ENCODE measurements at places on chromosomes 1 and 21. TPM values are rescaled to one million over a fixed set of nuclear protein-coding genes. Genes with fewer than 3 reads are reported as not detected.

Gene GIPC2
- 0.14 TPM for total RNA-seq

Gene NOTCH2
- total RNA-seq: 136 TPM

Gene CLDN8
- total RNA-seq: not detected

Gene TIE1
- total RNA-seq: 0.14 TPM

Gene CR1
- not detected for total RNA-seq

Gene C4BPB
- 0.14 TPM for total RNA-seq

Gene ICOSLG
- 0.65 TPM for total RNA-seq

Gene PDXK
- total RNA-seq: 230 TPM

Gene PWP2
- total RNA-seq: 1.4 TPM

Gene IL19
- not detected for total RNA-seq

Gene TSPEAR
- not detected for total RNA-seq

Gene EVA1C
- total RNA-seq: 6.8 TPM

Gene CRABP2
- total RNA-seq: 17.5 TPM

Gene CRNN
- total RNA-seq: not detected

Gene HHAT
- 3.3 TPM for total RNA-seq

Gene SELENBP1
- 75.7 TPM for total RNA-seq

Gene CD46
- 206 TPM for total RNA-seq

Gene PSMB4
- total RNA-seq: 520 TPM

Gene RGSL1
- total RNA-seq: not detected

Gene ST6GALNAC5
- total RNA-seq: 1.1 TPM

Gene AADACL4
- 0.83 TPM for total RNA-seq

Gene C1orf94
- total RNA-seq: not detected

Gene RAD54L
- total RNA-seq: 0.43 TPM

Gene DEPDC1
- total RNA-seq: 2.3 TPM

Gene MAN1C1
- total RNA-seq: 8.0 TPM

Gene LCE3A
- total RNA-seq: not detected

Data from smooth muscle cell of bladder (primary cell).